ENCODE measurements at places on chromosomes 4 and X. TPM values are rescaled to one million over a fixed set of nuclear protein-coding genes. Genes with fewer than 3 reads are reported as not detected.

- no peaks in the 10 kb centered on the region for H3K36me3 ChIP-seq
- H3K4me1 ChIP-seq = peaks cover 20% of the 10 kb centered on the region
- no peak overlapping the region for H3K27ac ChIP-seq
- no peak for DNase-seq
- no peak overlapping the region for H3K4me3 ChIP-seq
- H3K27me3 ChIP-seq = no peaks in the 10 kb centered on the region
Measured at GRCh38 chr4:121154103-121154515, 10.0 kb downstream of the TNIP3 start.

DNA sequence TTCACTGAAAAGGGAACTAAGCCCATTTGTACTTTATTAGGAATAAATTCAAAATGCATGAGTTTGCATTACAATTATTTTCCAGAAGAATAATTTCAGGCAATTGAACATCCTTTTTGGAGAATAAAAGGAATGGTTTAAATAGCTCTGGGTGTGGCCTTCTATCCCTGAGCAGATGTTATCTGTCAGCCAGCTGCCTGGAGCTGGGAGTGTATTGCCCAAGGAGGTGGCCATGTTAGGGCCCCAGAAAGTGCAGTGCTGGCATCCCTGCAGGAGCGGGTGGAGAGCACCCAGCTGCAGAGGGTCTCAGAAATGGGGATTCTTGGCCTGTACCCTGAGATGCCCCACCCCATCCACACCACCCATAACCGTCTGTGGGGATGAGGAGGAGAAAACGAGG, 21.6 kb upstream of the VEGFD start:
- no peak for DNase-seq
- H3K4me1 ChIP-seq = peaks cover 9% of the 10 kb centered on the region
- no peaks in the 10 kb centered on the region for H3K36me3 ChIP-seq
- H3K27me3 ChIP-seq = no peaks in the 10 kb centered on the region
- H3K4me3 ChIP-seq = no peak overlapping the region

DNA sequence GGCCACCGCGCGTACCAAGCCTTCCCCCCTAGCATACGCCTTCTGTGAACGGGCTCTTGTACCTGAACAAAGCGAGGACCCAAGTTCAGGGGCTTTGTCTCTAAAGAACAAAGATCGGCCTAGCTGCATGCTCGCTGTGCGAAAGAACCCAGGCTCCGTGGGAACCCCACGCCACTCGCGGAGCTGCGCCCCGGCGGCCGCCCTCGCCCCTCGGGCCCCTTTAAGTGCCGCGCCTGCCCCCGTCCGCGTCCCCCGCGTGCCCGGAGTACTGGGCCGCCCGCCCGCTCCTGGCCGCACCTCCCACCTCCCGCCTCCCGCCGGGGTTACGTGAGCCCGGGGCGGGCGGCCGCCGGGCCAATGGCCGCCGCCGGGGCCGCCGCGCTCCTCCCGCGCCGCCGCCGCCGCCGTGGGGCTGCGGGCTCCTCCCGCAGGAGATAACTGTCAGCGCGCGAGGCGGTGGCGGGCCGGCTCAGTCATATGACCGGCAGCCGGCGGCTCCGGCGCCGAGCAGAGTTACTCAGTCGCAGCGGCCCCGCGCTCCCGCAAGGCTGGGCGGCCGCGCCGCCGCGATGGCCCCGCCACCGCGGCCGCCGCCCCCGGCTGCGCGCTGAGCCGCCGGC, at the start of gene FNIP2:
Gene FNIP2, plus strand, starts transcription at position 472 of the 620 bp plus-strand sequence. CDS start 187 bp downstream, outside the sequence.
- peak within 1 kb of the TSS; percentile 80 for H3K4me3 ChIP-seq
- H3K4me1 ChIP-seq = peaks cover 31% of the 10 kb centered on the region
- peak; percentile 80 for DNase-seq
- H3K36me3 ChIP-seq = no peaks in the 10 kb centered on the region
- no peaks in the 10 kb centered on the region for H3K27me3 ChIP-seq
- peak within 1 kb of the TSS; percentile 68 for H3K27ac ChIP-seq

DNA sequence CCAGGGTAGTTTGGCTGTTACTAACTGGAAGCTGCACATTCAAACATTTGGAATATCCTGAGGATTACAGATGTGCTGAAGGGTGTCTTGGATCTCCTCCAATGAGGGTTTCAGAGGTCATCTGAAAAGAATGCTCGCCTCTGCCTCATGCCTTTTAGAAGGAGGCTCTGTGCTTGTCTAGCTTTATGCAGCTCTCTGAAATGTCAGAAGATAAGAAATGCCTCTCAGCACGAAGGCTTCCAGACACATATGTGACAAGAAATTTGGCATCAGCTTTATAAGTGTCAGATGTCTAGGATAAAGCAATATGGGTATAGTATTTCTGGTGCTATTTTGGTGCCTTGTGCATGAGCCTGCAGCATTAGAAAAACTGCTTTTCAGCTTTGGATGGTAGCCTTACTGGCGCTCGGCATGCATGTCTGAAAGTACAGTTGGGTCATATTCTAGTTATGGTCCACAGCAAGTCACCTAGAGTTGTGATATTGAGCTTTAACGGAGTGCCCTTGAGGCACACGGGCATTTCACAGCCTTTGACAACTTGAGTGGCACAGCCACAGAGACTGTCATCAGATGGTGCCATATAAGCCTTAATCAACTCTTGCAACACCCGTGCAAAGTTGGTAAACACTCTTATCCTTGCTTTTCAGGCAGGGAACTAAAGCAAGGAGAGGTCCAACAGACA, 70.8 kb upstream of the PGRMC2 start:
- H3K4me3 ChIP-seq = no peak overlapping the region
- H3K27me3 ChIP-seq = no peaks in the 10 kb centered on the region

- peak; percentile 61 for DNase-seq
- H3K36me3 ChIP-seq = no peaks in the 10 kb centered on the region
- peak overlapping the region; percentile 28 for H3K27ac ChIP-seq
- H3K4me3 ChIP-seq = no peak overlapping the region
- peaks cover 5% of the 10 kb centered on the region for H3K4me1 ChIP-seq
- H3K27me3 ChIP-seq = no peaks in the 10 kb centered on the region
Measured at GRCh38 chr4:147198411-147199051, 252.9 kb upstream of the TTC29 start.

GRCh38 chr4:41122775-41123174, 91.6 kb downstream of the APBB2 start:
- H3K27ac ChIP-seq = no peak overlapping the region
- no peaks in the 10 kb centered on the region for H3K36me3 ChIP-seq
- peaks cover 14% of the 10 kb centered on the region for H3K4me1 ChIP-seq
- no peak overlapping the region for H3K4me3 ChIP-seq
- DNase-seq = no peak

- no peaks in the 10 kb centered on the region for H3K36me3 ChIP-seq
- no peaks in the 10 kb centered on the region for H3K4me1 ChIP-seq
- no peak overlapping the region for H3K4me3 ChIP-seq
- peak; percentile 15 for DNase-seq
Measured at GRCh38 chrX:57417827-57418226, 131.3 kb downstream of the FAAH2 start.

The ENPEP gene
- not detected for total RNA-seq

The TKTL1 gene
- total RNA-seq = not detected

DNA sequence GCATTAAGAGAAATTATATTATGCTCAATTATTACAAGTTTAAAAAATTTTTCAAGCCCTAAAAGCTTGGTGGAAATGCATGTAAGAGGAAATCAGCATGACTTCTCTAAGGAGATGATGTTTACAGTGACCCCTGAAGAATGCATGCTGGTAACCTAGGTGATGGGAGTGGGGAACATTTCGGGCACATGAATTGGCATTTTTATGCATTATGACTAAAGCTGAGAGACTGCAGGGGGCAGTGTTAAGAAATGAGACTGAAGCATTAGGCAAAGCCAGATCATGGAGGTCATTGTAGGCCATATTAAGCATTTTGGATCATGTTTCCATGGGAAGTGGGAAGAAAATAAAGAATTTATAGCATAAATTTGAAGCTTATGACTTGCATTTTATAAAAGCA, 421.3 kb downstream of the FAT4 start:
- H3K27me3 ChIP-seq = no peaks in the 10 kb centered on the region
- H3K4me1 ChIP-seq = peaks cover 50% of the 10 kb centered on the region
- no peaks in the 10 kb centered on the region for H3K36me3 ChIP-seq
- peak; percentile 62 for DNase-seq
- H3K4me3 ChIP-seq = no peak overlapping the region

GRCh38 chr4:110629214-110629754, 6.4 kb upstream of the PITX2 start:
- no peak overlapping the region for H3K27ac ChIP-seq
- DNase-seq = no peak
- H3K36me3 ChIP-seq = no peaks in the 10 kb centered on the region
- H3K4me3 ChIP-seq = no peak overlapping the region
- peaks cover 92% of the 10 kb centered on the region for H3K27me3 ChIP-seq

DNA sequence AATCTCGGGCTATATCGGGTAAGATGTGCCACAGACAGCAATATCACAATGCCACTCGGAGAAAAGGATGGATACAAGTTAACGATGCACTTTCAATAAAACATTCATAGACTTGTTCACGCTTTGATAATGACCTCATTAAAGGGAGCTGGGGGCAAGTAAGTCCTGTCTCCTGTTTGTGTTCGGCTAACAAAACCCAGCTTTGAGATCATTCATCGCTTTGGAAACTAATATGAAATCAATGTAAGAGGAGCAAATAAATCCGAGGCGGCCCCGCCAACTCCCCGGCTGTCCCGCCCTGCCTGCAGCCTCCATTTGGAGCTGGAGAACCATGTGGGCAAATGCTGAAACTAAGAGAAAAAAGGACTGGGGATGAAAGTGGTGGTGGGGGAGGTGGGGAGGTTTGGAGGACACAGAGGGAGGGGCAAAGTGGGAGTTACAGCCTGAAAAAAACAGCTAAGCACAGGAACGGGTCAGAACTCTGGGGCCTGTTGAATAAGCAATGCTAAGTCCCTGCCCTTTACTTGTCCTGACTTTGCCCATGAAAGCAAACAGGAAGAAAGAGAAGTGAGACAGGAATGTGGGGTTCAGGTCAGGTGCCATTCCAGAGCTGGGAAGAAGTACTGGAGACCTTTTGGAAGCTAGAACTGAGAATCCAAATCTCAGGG, 3.5 kb upstream of the GSX2 start:
- no peaks in the 10 kb centered on the region for H3K36me3 ChIP-seq
- no peak overlapping the region for H3K27ac ChIP-seq
- H3K27me3 ChIP-seq = peaks cover 80% of the 10 kb centered on the region
- no peak overlapping the region for H3K4me3 ChIP-seq

The TLR2 gene
- total RNA-seq = 1.4 TPM

The C4orf50 gene
- total RNA-seq = not detected

The SLC10A4 gene
- not detected for total RNA-seq

GRCh38 chrX:39262641-39263040, 461.4 kb downstream of the MID1IP1 start:
- no peaks in the 10 kb centered on the region for H3K4me1 ChIP-seq
- no peak overlapping the region for H3K27ac ChIP-seq
- peak; percentile 7 for DNase-seq
- H3K36me3 ChIP-seq = no peaks in the 10 kb centered on the region

DNA sequence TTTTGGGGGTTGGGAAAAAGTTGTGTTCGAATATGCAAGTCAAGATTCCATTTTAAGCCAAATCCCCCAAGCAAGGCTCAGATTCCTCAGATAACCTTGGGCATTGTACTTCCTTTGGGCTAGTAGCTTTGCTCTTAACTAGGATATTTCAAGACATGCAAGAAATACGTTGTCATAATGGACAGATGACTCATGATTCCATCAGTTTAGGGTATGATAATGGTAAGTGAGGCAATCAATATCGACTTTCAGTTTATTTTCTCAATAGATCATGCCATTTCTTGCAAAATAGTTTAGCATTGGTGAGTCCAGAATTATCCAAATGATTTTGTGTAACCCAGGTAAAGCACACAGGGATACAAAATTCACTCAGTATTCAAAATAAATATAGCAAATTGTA, 25.4 kb downstream of the CFAP299 start:
- no peaks in the 10 kb centered on the region for H3K4me1 ChIP-seq
- no peak for DNase-seq
- H3K27me3 ChIP-seq = peaks cover 2% of the 10 kb centered on the region
- H3K36me3 ChIP-seq = no peaks in the 10 kb centered on the region
- no peak overlapping the region for H3K27ac ChIP-seq
- H3K4me3 ChIP-seq = no peak overlapping the region

The MMAA gene
- total RNA-seq = 5.6 TPM

DNA sequence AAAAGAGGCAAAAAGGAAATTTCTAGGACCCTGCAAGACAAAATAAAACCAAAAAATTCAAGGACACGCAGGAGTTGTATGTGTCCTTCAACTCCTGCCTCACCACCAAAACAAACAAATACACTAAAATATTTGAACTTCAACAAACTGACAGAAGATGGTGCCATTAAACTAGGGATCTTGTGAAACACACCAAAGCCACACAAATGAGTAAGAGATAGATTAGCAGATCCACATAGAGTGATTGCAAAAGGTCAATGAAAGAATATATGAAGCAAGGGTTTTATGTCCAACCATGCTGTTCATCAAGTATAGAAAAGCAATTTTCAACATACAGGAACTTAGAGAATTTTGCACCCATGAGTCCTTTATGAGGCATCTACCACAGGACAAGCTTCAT, 40.1 kb upstream of the SCML1 start:
- H3K4me1 ChIP-seq = no peaks in the 10 kb centered on the region
- H3K36me3 ChIP-seq = no peaks in the 10 kb centered on the region
- no peaks in the 10 kb centered on the region for H3K27me3 ChIP-seq
- DNase-seq = peak; percentile 1
- H3K4me3 ChIP-seq = no peak overlapping the region

GRCh38 chr4:144611850-144612249, 34.1 kb upstream of the HHIP start:
- no peak overlapping the region for H3K4me3 ChIP-seq
- peak; percentile 36 for DNase-seq
- no peaks in the 10 kb centered on the region for H3K27me3 ChIP-seq
- H3K36me3 ChIP-seq = no peaks in the 10 kb centered on the region
- H3K27ac ChIP-seq = no peak overlapping the region

The CFAP299 gene
- total RNA-seq = not detected

- no peak for DNase-seq
- H3K4me1 ChIP-seq = peaks cover 4% of the 10 kb centered on the region
- H3K4me3 ChIP-seq = no peak overlapping the region
- H3K27ac ChIP-seq = no peak overlapping the region
- H3K27me3 ChIP-seq = peaks cover 16% of the 10 kb centered on the region
Measured at GRCh38 chr4:56817840-56818491, 3.5 kb downstream of the SPINK2 start.

The GABRG1 gene
- not detected for total RNA-seq

The ZNF141 gene
- total RNA-seq = 9.8 TPM

DNA sequence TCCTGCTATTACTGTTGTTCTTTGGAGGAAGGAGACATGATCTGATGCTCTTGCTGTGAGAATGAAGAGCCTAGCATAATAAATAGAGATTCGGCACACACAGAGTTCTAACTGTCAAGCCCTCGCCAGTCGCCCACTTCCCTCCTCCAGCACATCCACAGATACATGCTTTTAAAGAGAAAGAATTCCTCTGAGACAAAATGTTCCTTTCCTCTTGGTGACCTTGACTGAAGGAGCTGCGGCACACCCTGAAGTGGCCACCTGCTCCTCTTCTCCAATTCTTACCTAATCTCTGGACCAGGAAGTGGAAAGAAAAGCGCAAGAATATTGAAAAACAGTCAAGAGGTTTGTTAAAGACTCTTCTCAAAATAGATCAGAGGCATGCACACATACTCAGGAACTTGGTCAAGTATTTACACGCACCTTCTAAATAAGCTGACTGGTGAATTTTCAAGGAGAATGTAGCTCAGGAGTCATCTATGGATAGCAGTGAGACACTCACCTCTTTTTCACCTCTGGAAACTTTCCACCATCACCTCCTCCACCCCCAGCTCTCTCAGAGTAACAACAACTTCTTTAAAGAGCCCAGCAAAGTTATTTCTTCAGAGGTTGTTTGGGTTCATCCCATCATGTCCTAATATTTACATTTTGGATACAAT, 95.4 kb downstream of the PARM1 start:
- H3K4me3 ChIP-seq = no peak overlapping the region
- H3K4me1 ChIP-seq = no peaks in the 10 kb centered on the region
- H3K36me3 ChIP-seq = no peaks in the 10 kb centered on the region
- DNase-seq = no peak
- no peaks in the 10 kb centered on the region for H3K27me3 ChIP-seq

The FRG2 gene
- total RNA-seq = not detected
